ENCODE measurements at places on chromosomes 5 and 9.

- DNase-seq, result peak; percentile 69
Measured at GRCh38 chr9:109320742-109321448, at the start of gene EPB41L4B. EPB41L4B (minus strand) TSS chr9:109321059; CDS start chr9:109320446, 613 bp downstream.

GRCh38 chr9:7760014-7760415 is 39.6 kb downstream of the DMAC1 start:
- peak; percentile 24 for DNase-seq

DNA sequence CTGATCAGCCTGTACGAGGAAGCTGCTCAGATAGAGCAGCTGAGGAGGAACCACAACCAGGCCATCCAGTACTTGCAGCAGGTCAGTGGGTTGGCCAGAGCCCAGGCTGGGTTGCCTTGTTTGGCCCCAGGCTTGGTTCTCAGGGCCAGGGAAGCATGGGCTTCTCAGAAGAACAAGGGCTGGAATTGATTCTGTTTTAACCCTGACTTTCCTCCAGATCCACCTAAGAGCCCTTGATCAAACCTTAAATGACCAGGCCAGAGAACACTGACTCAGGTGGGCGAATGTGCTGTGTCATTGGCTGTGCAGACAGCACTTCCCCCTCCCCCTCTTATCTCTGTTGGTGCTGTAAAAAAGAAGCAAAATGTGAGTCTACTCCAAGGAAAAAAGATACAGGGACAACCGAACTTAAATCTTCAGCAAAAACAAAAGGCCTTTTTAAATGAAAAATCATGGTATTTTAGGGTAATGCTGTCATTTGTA is 28.1 kb downstream of the TTC23L start:
- DNase-seq, result no peak

DNA sequence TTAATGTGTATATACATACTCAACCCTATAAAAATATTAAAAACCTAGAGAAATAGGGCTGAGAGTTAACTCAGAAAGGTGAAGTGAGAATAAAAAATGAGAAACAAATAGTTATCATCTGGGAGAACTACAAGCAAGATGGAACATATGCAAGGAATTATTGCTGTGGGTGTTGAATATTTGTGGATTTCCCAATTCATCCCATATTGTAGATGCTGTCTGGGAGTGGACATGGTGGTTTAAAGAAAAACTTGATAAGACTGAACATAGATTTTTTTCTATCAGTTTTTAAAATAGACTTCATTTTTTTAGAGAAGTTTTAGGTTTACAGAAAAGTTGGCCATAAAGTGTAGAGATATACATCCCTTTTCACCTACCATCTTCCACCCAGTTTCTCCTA is 263.5 kb downstream of the SPATA31D1 start:
- peak; percentile 48 for DNase-seq

- DNase-seq, result no peak
Measured at GRCh38 chr9:30967476-30967875, 1417.0 kb upstream of the ACO1 start.

DNA sequence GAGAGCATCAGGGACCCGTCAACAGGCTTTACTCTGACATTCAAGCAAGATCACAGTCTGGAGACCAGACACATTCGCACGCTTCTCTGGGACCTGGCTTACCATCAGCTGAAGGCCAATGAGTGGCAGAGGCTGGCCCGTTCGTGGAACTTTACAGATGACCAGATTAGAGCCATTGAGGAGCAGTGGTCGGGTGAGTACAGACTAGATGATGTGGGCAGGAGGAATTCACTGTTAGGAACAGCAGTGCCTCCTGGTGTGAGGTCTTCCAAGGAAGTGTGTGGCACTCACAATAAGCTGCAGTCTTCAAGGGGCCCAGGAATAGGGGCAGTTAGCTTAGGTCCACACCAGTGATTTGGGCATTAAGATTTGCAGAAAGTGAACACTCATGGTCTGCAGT is 50.4 kb downstream of the POC5 start:
- DNase-seq, result no peak

GRCh38 chr9:136799854-136800657 is 3.9 kb downstream of the CCDC183 start:
- no peak for DNase-seq

DNA sequence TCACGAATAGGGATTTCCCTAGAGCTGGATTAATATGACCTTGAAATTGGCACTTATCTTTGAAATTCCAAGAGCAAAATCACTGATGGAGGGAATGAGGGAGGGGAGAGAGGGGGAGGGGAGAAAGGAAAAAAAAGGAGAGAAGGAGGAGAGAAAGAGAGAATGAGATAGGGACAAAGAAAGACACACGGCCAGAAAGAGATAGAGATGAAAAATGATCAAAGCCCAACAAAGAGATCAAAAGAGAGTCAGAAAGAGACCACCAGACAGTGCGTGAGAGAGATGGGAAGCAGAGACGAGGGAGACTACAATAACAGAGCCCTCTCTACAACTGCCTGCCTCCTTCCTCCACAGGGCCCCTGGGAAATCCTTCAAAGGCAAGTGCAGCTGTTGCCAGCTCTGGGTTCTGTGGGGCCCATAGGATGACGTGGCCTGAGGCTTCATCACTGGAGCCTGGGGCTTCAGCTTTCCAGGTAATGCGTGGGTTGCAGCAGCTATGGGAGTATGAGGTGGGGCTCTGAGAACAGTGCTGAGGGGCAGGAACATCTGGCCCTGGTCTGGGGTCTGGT is 58.3 kb upstream of the SHB start:
- DNase-seq, result no peak

GRCh38 chr9:122095010-122095767 is 2.1 kb upstream of the TTLL11 start:
- peak; percentile 55 for DNase-seq

- DNase-seq, result peak; percentile 77
Measured at GRCh38 chr5:120516805-120517204, 52.7 kb downstream of the PRR16 start.

DNA sequence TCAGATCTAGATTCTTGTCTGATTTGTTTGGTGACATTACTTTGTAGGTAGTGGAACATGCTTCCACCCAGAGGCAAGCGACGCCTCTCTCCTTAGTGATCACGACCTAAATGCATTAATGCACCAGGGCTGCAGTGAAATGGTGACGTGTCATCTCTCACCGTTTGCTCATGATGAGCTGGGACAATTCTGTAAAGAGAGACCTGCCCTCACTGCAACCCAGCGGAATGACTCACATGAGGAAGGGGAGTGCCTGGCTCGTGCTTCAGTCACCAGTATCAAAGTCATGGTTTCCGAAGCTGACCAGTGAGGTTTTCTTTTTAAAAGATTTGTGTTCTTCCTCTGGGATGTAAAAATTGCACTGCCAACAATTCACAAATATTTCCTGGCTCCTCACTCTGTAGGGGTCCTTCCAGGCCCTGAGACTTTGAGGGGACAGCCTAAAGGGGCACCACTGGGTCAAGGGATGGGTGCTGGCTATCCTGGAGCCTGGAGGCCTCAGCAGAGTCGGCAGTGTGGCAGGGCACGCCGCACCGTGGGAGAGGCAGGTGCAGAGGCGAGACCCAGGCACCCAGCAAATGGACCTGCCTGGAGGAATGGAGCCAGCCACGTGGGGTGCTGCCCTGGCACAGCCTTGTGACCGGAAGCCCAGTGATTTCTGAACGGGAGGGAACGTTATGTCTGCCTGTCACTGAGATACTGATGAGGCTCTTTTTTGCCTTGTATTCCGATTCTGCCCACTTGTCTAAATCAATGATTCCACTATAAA is 17.3 kb downstream of the QSOX2 start:
- peak; percentile 35 for DNase-seq

DNA sequence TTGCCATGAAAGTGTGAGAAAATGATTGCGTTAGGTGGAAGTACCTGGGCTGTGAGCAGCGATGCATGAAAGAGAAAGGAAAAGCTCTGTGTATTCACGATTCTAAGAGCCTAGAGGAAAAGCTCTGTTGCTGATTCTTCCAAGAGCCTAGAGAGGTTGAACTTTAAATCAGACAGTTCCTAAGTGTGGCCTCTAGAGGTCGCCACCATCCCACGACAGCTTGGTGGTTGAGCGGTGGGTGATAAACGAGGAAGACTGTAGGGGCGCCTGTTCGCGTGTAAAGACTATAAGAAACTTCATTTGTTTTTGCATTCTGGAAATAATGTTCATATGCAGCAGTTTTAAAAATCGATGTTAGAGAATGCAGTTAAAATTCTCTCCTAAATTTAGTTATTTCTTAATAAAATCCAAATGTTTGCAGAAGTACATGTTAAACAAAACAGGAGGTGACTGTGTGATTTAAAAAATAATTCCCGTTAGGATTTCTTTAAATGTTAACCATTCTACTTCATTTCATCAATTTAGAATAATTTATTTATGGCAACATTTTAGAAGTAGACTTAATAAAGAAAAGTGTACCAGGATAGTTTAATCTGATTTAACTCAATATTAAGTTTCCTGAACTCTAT is 107.7 kb downstream of the TENT4A start:
- DNase-seq, result no peak

DNA sequence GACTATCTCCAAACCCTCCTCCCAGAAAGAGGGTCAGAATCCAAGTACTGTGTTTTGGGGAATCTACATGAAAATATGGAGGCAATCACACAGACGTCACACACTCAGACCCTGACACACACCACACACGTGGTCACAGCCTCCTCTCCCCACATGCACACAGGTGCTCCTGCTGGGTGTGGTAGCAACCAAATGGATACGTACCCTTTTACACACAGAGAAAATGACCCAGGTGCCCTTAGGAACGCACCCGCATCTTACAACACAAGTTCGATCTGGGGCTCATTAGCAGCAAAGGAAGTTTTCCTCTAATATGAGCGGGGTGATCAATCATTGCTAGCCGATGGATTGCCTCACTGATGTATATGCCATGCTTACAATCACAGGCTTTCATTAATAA is 480.2 kb upstream of the KLF4 start:
- no peak for DNase-seq

DNA sequence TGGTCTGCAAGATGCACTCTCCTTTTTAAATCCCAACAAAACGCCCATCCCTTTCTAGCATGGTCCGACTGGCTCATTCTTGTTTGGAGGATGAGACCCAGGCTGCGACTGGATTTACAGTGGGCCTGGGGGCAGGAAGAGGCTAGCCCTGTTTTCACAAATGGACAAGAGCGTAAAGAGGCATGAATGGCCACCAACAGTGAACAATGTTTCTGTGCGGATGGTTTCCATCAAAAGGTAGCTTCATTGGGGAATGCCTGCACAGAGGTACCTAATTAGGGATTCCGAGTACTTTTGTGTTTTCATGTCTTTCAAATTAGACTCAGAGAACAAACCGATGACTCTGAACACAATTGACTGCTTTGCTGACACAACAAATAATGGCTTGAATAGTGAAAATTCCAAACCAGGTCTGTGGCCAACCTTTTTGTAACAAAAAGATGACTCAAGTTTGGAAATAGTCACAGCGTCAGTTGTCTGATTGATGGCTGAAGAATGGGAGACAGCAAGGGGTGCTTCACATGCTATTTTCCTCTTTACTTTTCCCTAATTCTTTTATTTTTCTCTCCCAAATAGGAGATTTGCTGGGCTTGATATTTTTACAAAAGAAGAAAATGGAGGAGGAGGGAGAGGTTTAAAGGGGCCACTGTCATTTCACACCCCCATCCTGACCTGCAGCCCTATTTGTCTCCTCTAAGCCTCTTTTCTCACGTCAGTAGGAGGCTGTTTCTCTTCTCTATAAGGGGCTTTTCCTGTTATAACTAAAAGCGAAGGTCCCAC is 208.1 kb upstream of the S1PR3 start:
- peak; percentile 56 for DNase-seq

DNA sequence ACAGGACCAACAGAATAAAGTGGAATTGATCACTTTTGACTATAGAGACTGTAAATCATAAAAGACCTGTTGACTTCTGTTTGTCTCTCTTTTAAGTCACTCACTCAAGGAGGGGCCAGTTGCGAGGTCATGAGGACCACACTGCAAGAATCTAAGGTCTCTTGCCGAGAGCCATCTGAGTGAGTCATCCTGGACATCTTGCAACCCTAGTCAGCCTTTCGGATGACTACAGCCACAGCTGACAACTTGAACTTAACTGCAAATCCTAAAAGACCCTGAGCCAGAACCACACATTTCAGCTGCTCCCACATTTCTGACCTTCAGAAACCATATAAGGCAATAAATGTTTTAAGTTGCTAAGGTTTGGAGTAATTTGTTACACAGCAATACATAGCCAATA is 129.7 kb upstream of the RAD23B start:
- peak; percentile 55 for DNase-seq

- DNase-seq, result no peak
Measured at GRCh38 chr5:102867992-102868662, 113.0 kb downstream of the PAM start.

- DNase-seq, result no peak
Measured at GRCh38 chr5:68315679-68316271, 100.2 kb downstream of the PIK3R1 start.

DNA sequence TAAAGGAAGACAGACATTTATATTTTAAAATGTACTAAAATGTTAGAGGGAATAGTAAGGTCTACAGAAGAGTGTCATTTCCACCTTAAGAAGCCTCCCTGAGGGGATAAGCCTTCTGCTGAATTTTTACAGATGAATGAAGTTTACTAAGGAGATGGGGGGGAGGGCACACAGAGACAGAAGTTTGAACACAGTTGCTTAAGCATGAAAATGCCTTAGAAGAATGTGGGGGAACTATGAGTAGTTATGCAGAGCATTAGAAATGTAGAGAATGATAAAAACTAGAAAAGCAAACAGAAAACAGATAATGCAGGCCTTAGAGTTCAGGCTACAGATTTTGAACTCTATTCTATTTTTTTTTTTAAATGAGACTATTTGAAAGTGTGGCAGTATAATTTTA is 232.2 kb upstream of the VLDLR start:
- no peak for DNase-seq

DNA sequence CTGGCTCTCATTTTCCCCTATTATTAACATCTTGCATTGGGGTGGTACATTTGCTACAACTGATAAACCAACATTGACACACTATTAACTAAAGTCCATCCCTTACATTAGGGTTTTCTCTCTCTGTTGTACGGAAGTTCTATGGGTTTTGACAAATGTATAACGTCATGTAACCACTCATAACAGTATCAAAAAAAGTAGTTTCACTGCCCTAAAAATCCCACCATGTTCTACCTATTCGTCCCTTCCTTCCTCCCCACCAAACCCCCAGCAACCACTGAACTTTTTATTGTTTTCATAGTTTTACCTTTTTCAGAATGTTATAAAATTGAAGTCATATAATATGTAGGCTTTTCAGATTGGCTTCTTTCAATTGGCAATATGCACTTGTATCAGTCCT is 40.1 kb downstream of the MLLT3 start:
- no peak for DNase-seq

GRCh38 chr5:82356808-82357671 is 78.9 kb upstream of the RPS23 start:
- peak; percentile 91 for DNase-seq

DNA sequence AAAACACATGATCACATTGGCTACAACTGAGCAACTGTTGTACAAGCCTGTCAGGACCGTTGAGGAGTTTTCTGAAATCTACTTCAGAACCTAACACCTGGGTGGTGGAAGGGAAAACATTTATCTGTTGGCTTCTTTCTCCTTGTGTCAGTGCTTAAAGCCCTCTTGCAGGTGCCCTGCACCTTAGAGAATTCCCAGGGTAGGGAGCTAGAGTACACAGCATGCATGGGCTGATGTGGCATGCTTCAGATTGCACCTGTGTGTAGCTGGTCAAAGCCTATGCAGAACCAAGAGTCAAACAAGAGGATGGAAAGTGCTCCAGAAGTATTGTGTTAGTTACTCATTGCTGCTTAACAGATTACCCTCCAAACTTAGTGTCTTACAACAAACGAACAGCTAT is 33.6 kb upstream of the ZBED3 start:
- no peak for DNase-seq

All from AG10803 (cell line).